Activated CD8-positive, alpha-beta memory T cell treated with anti-CD3 and anti-CD28 coated beads, Interleukin-2, amount 50 U/mL, for 48 hours (primary cell): ENCODE measurements at places on chromosomes 5 and 9.

DNA sequence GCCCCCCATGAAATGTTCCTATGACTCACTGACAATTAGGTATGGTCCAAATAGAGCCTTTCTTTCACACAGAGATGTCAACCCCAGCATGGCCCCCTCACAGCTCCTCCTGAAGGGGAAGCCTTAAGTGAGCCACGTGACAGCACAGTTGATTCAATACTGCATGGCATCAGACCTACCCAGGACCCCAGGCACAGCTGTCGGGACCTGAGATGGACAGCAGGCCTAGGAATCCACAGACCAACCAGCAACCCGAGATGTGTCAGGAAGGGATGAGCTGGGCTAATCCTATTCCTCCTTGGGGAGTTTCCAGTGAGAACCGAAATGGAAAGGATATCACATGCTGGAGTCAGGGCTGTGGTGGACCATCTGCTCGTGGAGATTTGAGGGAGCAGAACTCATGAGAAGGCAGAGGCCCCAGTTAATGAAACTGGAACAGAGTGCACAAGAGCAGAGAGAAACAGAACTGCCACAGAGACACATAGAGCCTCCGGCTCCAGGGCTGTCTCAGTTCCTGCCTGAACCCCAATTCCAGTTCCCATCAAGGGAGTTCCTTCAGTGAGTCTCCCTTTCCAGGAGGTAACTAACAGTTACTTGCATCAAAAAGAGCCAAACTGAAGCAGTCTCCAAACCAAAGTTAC lies 42.1 kb upstream of the SMIM23 start:
- DNase-seq = no peak

- DNase-seq = no peak
Measured at GRCh38 chr9:80690349-80690939, 998.9 kb downstream of the TLE1 start.

DNA sequence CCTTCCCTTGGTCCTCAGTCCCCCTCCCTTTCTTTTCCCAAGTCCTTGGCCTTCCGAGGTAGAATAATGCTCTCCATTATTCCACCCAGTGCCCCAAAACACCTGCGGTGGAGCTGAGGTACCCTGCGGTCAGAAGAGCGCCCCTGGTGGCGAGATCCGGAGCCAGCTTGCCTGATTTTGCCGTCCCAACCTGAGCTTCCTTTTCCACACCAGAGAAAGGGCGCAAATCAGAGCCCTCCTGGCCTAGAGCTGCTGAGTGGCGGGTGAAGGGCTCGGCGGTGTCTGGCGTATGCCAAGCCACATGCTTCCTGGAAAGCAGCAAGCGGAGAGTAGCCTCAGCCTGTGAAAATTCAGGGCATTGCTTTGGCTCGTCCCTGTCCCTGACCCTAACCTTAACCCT lies 21.1 kb upstream of the CARTPT start:
- no peak for DNase-seq

DNA sequence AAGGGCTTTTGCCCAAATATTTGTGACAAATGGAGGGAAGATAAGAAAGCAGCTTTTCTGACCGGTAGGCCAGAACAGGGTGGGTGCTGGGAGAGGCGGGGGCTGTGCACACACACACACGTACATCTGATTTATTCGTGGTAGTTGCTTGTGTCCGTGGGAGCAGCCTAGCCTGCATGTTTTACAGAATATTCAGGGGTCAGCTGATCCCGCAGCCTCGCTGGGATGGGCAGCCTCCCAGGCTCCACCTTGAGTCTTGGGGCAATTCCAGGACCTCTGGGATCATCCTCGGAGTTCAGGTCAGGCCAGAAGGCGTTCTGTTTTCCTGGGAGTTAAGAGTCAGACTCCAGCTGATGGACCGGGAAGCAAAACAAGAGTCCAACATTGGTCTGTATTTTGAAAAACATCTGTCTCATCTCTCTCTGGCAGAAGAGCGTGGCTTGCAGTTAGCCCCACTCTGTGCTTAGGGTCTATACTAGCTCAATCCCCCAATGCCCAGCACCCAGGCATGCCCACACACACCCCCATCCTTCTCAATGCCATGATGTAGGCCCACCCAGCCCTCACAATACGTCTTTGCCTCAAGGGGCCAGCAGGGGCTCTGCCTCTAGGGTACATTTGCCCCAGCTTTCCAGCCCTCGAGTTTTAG lies 210.6 kb downstream of the GOLPH3 start:
- no peak for DNase-seq

DNA sequence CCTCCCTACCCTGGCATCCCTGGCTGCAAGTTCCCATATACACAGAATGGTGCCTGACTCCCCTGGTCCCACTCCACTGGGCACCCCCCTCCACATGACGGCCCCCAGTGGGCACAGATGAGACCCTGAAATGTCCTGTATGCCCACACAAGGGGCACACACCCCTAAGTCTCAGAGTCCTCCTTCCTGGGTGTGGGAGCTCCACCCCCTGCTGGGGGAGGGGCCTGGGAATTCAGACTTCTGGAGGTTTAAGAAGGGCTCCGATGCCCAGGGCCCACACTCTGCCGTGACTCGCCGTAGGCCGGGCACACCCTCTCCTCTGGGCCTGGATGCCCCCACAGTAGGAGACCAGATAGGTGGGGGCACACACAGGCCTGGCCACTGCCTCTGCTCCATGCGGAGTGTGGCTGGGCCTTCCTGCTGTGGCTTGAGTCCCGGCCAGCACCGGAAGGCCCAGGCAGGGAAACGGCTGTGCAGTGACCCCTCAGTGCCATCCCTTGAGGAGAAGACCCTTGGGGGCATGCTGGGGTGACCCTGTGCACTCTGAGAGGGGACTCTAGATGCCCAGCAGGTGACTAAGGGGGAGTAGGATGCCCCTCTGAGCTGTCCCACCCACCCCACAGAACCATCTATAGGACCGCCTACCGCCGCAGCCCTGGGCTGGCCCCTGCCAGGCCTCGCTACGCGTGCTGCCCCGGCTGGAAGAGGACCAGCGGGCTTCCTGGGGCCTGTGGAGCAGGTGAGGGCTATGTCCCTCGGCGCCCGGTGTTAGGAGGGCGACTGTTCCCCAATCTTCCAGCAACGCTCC lies 6.5 kb downstream of the EGFL7 start:
- no peak for DNase-seq

DNA sequence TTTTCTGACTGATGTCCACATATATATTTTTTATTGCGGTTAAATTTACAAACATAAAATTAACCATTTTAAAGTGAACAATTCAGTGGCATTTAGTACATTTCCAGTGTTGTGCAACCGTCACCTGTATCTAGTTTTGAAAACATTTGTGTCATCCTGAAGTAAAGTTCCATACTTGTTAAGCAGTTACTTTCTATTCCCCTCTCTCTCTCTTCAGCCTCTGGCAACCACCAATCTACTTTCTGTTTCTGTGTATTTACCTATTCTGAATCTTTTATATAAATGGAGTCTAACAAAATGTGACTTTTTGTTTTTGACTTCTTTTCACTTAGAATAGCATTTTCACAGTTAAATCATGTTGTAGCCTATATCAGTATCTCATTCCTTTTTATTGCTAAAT lies 480.1 kb upstream of the SMARCA2 start:
- no peak for DNase-seq

GRCh38 chr9:76876098-76876497 lies 29.8 kb downstream of the PRUNE2 start:
- DNase-seq = no peak

DNA sequence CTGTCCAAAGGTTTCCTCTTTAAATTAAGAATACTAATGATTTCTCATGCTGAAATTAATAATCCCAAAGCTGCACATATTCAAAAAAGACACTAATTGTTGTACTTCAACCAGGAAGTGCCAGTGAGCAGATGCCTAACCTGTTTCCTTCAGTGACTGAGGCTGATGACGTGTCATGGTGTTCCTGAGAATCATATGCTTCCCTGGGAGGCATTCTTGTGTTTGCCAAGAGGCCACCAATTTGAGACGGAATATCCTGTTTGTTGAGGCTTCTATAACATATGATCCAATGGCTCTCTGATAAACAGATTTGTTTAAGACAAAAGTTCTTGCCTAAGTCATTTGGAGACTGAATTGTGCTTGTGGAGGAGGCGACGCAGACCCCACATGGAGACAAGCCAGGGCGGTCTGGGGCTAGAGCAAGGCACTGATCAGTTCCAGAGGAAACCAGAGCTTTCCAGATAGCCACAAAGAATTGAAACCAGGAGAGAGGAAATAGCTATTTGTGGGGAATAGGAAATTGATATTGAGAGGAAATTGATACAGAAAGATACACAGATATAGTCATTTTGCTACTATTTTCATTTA lies 66.4 kb upstream of the ZNF608 start:
- no peak for DNase-seq

GRCh38 chr5:167899490-167900070 lies 391.9 kb upstream of the WWC1 start:
- DNase-seq = no peak

- no peak for DNase-seq
Measured at GRCh38 chr5:98936948-98937715, 8.3 kb upstream of the CHD1 start.

- no peak for DNase-seq
Measured at GRCh38 chr9:74025402-74025925, 471.7 kb upstream of the RORB start.

GRCh38 chr5:8961956-8962355 lies 583.9 kb downstream of the SEMA5A start:
- no peak for DNase-seq

- DNase-seq = no peak
Measured at GRCh38 chr9:29928072-29928471, 2354.8 kb upstream of the C9orf72 start.

- no peak for DNase-seq
Measured at GRCh38 chr9:32380944-32381343, 3.5 kb upstream of the ACO1 start.

- DNase-seq = no peak
Measured at GRCh38 chr9:108085294-108085693, 595.7 kb upstream of the KLF4 start.

GRCh38 chr5:58961631-58962280 lies 378.9 kb downstream of the RAB3C start:
- no peak for DNase-seq

DNA sequence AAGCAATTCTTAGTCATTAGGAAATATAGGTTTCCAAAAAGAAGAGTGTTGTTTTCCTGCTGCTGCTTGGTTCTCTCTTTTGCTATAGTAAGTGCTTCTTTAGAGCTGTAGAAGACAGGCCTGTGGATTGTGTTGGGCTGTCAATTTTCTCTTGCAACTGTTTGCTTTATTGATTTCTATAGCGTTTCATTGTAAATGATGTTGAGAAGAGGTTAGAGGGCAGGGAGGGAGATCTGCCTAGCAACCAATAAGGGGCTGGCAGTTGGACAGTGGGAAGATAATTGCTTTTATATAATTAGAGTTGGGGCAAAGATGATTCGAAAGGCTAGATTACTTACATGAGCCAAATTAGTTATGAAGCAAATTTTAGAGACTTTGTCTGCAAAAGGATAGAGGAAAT lies 11.1 kb downstream of the UNC13B start:
- no peak for DNase-seq

- DNase-seq = no peak
Measured at GRCh38 chr5:51389288-51389576, 6.0 kb downstream of the ISL1 start.

- DNase-seq = no peak
Measured at GRCh38 chr5:112203229-112203628, 215.8 kb downstream of the EPB41L4A start.

DNA sequence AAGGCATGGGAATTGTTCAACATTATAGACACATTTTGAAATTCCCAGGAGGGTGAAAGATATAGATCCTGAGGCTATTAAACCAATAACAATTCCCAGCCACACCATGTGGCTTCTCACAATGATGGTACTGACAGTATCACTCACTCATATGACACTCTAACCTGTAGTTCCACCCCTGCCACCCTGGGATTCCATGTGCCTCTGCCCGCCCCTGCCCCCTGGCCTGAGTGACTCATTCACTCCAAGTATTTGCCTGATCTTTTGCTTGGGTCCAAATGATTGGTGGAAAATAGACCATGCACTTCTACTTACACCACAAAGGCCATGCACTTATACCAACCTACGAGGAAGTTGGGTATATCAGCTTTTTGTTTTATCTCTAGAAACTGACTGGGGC lies 305.2 kb upstream of the DAB2 start:
- DNase-seq = no peak

DNA sequence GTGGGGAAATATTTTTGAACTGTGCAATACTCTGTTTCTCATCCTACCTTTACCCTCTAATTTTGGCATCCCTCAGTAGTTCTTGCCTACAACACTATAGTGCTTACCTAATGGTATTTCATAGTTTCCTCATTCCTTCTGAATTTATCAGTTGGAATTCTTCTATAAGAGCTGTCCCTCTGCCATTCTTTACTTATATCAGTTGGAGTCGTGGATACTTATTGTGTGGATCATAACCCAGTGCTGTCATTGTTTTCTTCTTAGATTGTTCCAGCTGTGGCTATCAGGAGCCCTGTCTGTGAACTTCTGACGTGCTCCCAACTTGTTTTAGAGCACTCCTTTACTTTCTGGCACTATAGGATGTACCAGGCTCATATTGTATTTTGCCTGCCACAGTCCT lies 146.1 kb upstream of the OTULINL start:
- DNase-seq = no peak

GRCh38 chr5:167626341-167627123 lies 664.9 kb upstream of the WWC1 start:
- DNase-seq = no peak

DNA sequence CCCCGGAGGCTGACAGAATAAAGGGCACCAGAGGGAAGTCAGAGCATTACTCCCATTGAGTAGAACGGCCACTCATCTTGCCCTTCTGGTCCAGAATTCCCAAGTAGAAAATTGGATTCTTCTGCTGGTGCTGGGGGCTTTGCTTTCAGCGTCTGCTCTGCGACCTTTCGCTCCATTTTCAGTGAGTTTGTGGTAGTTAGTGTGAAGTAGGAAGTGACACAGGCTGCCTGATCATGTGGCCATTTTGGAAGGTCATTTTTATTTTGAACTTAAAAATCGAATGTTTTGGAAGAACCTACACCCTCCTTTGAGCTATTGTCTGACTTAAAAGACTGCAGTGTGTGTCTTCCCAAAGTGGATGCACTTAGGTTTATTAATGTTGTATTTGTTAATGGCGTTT lies 56.7 kb upstream of the FAM120AOS start:
- DNase-seq = no peak

DNA sequence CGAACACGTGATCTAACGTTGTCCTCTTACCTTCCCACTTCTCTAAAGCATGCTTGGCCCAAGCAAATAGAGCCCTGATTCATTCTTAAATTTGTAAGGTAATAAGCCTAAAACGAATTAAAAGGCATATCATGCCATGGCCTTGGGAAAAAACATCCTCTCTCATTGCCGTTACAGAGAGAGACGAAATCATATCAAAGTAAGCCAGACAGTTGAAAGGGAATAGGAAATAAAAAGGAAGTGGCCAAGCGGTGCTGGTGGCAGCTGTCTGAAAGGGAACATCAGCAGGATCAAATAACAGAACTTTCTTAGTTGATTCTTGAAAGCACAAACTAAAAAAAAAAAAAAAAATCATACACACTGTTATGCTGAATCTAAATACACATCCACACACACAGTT lies 49.1 kb upstream of the CDH6 start:
- DNase-seq = no peak

- no peak for DNase-seq
Measured at GRCh38 chr5:112306956-112307355, 112.1 kb downstream of the EPB41L4A start.

- no peak for DNase-seq
Measured at GRCh38 chr9:121985792-121986494, 107.2 kb downstream of the TTLL11 start.

GRCh38 chr9:86434039-86434726 lies 80.0 kb upstream of the TUT7 start:
- DNase-seq = no peak
